Caco-2 (cell line): ENCODE measurements at places on chromosomes 6 and 20.

- DNase-seq, result peak; percentile 62
These were observed 51.3 kb upstream of the GLP1R start for GRCh38 chr6:38997128-38997761.

DNA sequence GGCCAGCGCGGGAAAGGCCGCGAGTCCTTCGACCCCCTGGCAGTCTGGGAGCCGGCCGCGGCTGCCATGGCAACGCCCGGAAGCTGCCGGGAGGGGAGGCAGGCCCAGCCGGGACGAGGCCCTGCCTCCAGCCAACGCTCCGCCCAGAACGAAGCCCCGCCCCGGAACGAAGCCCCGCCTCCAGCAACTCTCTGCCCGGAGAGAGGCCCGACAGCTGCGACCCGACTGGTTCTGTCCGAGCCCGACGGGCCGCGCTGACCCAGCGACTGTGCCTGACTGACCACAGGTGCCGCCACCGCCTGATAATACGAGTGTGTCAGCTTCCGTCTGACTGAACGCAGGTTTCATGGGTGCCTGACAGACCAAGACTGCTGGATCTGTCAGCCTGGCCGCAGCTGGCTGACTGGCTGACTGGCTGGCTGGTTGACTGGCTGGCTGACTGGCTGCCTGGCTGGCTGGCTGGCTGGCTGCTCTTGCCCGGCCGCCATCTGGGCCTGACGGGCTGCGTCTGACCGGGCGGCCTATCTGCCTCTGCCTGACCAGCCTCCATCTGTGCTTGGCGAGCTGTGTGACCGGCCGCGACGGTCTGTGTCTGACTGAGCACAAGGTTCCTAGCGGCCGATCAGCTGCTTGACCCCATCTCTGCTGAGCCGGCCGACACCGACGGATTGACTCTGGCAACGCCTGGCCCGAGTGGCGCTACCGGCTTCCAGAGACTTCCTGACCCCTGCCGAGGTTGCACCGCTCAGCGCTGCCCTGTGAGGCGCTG lies 89.7 kb upstream of the EPB41L1 start:
- peak; percentile 100 for DNase-seq

DNA sequence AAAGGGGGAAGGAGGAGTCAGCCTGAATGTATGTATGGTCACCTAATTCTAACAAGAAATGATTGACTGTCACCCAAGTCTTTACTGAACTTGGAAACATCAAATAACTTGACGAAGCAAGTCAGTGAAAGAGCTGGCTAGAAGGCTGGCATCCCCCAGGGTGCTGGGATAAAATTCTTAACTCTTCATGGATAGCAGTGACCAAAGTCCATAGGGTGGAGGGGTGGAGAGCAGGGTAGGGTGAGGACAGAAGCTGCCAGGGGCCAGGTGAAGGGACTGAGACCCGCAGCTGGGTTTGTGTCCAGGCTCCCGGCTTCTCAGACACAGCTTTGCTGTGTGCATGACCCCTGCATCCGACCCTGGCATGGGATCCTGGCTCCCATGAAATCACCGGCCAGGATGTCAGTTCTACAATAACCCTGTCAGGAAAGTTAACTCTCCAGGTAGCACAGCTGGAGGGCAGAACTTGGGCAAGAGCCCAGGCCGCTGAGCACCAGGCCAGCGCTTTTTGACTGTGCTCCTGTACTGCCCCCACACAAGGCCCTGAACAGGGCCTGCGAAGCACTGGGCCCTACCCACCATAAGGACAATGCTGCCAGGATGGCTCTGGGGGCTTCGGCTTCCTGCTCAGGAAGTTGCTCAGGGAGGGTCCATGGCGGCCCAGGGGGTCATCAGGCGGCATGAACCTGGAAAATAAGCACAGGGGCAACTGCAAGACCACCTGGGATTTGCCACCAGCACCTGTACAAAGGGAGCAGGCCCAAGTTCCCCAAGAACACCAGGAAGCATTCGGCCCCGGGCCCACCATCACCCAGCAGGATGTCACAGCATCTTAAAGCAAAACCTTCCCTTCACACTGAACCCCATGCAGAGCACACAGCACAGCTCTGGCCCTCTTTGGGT lies 32.5 kb downstream of the ZC3H12D start:
- no peak for DNase-seq

DNA sequence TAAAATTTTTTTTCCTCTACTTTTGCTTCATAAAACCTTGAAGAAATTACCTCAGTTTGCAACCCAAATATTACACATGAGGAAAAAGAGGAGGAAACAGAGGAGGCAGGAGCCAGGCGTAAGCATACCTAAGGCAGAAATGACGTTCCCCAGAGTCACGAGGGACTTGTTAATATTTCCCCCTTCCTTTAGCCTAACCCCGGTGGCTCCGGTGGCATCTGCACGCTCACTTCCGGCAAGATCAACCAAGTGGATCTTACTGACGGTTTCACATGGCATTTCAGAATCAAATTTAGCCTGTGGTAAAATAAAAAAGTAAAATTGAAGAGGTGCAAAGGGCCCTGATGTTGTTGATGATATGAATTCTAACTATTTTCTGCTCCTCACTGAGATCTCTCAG lies 67.4 kb downstream of the KIF16B start:
- DNase-seq, result no peak

- DNase-seq, result no peak
These were observed 211.6 kb upstream of the THEMIS start for GRCh38 chr6:128112494-128112893.

DNA sequence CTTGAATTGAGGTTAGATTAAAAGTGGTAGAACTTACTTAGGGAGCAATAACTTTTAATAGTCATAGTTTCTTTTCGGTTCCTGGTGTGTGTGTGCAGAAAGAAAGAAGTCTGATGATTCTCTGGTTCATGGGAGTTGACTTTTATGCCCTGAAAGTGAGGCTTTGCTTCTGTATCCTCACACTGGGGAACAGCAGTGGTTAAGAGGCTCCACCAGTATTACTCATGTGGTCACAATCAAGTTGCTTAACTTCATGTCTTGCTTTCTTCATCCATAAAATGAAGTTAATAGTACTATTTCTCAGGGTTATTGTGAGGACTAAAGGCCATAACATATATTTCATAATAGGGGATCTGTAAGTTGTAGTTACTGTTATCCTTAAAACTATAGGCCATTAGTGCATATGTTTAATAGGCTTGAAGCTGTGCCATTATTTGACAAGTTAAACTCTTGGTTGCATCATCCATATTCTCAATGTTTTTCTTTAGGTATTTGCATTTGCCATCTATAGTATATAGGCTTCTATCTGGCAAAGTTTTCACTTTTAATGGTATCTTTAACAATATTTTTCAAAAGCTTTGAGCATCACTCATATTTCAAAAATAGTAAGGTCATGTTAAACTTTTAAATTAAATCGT lies 262.4 kb downstream of the PLCB1 start:
- no peak for DNase-seq

DNA sequence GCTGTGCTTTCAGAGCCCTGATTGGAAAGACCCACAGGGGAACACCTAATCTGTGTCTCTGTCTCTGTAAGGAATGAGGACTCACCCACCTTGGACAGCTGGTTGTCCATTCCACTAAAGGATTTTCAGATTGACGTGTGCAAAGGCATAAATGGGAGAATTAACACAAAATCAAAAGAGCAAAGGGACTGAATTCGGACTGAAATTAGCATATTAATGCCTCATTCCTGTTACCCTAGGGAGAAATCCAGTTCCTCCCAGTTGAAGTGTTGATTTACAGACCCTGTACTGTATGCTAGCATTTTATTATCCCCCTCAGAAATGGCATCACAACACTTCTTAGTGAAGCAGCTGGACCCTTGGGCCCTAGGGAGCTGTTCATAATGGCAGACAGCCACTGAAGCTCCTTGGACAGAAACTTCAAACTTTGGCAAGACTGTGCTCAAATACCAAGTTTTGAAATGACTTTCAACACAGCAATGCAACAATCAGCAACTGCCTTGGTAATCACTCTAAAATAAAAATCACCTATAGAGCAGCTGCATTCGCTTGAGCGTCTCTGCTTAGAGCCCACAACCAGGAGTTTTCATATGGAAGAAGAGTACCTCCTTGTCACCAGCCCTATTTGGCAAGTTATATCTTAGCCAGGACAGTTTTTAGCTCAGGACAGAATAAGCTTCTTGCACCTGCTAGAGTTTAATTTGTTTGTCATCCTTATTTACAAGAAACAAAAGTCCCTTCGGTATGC lies 118.1 kb downstream of the TRDN start:
- no peak for DNase-seq

- DNase-seq, result peak; percentile 69
These were observed 586 bp downstream of the ZNF512B start for GRCh38 chr20:63968928-63969760.

DNA sequence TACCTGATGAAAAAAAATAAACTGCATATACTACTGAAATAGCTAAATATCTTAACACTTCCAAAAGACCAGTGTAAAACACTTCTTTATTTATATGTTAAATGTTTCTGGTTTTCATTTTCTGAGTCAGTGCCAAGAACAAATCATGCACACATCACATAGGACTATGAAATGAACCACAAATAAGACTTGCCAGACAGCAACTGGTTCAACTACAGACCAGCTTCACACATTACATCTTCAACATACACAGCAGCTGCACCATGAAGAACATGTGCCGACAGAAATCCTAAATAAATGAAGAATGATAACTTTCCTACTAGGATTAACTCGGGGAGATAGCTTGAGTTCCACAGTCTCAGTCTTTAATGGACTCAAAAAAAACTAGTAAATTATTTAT lies 168.3 kb upstream of the STXBP5 start:
- DNase-seq, result no peak

DNA sequence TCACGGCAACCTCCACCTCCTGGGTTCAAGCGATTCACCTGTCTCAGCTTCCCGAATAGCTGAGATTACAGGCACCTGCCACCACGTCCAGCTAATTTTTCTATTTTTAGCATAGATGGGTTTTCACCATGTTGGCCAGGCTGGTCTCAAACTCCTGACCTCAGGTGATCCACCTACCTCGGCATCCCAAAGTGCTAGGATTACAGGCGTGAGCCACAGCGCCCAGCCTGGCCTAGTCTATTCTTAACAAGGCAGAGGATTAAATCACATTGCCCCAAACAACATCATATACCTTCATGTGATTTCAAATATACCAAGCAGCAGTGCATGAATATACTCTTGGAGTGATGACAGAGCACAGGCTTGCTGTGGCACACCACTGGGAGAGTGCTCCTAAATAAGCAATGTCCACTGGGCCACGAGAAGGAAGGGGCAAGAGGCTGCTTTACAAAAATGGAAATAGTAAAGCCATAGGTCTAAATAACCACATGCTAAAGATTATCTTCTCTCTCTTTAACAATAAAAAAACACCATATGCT lies 76.6 kb upstream of the TULP1 start:
- DNase-seq, result no peak

DNA sequence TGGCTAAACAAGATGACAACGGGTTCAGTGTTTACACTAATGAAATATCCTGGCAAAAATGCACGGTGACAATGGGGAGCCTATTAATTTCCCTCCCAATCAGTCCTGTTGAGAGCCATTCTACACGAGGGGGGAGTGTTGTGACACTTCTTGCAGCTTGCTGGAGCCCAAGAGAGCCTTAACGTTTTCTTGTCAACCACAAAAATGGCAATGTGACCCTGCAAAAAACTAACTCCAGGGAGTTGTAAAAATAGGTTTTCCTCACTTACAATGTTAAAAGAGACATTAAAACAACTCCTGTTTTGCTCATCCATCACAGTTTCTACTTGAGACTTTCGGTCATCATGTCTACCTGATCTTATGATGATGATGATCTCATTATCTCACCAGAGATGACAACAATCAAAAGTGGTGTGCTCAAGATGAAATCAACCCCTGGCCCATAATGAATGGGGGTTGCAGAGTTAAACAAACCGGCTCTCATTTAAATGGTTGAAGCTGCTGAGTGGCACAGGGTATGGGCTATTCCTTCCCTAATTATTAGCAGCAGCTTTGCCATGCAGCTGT lies 57.9 kb downstream of the GJA10 start:
- no peak for DNase-seq

GRCh38 chr6:159875194-159875593 lies 15.6 kb upstream of the MAS1 start:
- no peak for DNase-seq

DNA sequence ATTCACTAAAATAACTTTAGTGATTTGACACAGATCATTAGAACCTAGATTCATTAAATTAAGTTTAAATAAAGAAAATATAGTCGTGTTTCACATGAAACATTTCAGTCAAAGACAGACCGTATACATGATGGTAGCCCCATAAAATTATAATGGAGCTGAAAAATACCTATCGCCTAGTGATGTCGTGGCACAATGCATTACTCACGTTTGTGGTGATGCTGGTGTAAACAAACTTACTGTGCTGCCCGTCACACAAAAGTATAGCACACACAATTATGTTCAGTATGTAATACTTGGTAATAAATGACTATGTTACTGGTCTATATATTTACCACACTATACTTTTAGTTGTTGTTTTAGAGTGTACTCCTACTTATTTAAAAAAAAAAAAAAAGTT lies 17.3 kb downstream of the DST start:
- no peak for DNase-seq

- no peak for DNase-seq
These were observed at the start of gene TREM1 for GRCh38 chr6:41286544-41287346. Gene TREM1, minus strand, starts transcription at chr6:41286682. Its CDS starts 27 bp downstream, at chr6:41286655.

GRCh38 chr6:161214722-161215121 lies 59.1 kb downstream of the AGPAT4 start:
- peak; percentile 20 for DNase-seq

GRCh38 chr20:37672143-37672542 lies 21.7 kb upstream of the CTNNBL1 start:
- no peak for DNase-seq

DNA sequence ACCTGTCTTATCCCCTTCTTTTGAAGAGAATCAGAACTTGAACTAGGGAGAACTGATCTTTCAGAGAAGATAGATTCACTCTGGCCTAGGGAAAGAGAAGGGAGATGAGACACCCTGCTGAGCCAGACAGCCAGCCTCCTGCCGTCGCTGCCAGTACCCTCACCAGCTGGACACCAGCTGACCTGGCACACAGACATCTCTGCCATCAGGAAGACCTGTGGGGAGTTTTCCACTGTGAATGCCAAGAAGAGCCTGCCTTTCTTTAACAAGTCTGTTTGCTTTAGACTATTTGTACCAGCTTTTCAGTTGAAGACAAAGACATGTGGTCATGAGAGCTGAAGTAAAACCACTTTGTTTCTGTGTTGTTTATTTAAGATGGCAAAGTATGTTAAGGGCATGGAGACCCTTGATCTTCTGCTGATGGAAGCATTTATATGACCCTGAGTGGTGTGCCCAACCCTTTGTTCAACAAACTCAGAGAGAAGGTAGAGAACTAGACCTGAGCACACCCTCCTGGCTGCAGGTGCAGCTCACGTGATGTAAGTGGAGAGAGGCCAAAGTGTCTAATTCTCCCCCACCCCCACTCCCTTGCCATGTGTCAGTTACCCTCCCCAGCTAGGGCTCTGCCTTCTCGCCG lies 82.3 kb upstream of the SLC24A3 start:
- no peak for DNase-seq

GRCh38 chr20:37188787-37189186 lies 9.4 kb upstream of the MROH8 start:
- DNase-seq, result no peak
